ENCODE measurements at places on chromosomes 2 and 18. TPM values are rescaled to one million over a fixed set of nuclear protein-coding genes. Genes with fewer than 3 reads are reported as not detected.

PRKAG3 gene
- 0.10 TPM for total RNA-seq

- DNase-seq: no peak
Observed at GRCh38 chr2:215361211-215361875, 49.5 kb downstream of the ATIC start.

KCNIP3 gene
- total RNA-seq: 4.1 TPM

DNA sequence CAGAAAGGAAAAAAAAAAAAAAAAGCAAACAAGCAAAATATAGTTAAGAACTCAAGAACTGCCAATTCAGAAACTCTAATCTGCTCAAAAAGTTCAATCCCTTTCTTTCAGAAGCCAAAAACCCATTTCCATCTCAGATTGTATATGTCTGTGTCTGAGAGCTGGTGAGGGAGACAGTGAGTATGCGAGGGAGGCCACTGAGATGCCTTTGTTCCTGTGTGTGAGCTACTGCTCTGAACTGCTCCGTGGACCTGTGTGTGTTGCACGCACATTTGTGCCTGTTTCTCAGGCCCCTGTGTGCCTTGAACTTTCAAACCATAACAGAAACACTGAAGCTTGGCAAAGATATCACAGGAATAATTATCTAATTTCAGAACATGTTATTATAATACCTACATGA is 2.5 kb upstream of the PKDCC start:
- DNase-seq: no peak

DNA sequence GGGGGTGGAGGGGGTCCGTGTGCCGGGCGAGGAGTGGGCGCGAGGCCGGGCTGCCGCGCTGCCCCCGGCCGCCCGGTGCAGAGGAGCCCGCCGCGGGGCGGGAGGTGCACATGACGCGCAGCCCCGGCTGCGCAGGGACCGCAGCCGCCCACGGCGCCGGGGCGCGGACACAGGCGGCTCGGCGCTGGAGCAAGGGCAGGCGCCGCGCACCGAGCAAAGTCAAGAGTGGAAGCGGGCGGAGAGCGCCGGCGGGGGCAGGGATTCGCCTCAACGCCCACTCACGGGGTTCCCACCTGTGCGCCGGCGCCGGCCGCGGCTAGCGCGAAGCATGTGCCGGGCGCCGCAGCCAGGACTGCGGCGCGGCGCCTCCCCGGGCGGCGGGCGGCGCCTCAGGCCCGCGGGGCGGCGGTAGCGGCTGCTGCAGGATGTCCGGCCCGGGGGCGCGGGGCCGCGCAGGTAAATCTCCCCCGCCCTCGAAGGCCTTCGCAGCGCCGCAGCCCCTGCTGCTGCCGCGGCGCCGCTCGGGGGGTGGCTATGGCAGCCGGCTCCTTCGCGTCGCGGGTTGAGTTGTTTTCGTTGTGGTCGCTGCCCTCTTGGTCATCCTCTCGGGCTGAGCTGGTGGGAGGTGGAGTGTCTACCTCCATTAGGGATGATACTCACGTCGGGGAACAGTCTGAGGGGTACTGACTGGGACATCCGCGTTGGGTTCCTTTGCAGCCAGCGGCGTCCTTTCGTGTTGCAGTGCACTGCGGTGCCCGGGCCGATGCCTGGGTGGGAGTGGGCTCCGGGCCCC is 216.3 kb upstream of the DTNA start:
- peak; percentile 37 for DNase-seq
